ENCODE measurements at places on chromosomes 1 and 21.

DNA sequence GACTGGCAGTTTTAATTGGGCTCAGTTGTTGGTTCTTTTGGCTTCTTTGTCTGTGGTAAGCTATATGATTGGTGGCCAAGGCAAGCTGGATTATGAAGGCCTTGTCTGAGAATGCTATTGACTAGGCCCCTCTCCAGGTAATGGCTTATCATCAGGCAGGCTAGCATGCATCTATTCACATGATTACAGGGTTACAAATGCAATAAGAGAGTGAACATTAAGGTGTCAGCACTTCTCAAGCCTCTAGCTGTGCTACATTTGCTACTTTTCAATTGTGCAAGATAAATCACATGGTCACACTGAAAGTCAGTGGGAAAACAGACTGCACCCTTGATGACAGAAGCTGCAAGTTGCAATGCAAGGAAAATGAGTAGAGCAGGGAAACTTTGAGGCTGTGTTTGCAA is 550.9 kb upstream of the TMPRSS15 start:
- DNase-seq: no peak

- no peak for DNase-seq
Observed at GRCh38 chr1:67843331-67843730, 10.1 kb upstream of the GNG12 start.

- DNase-seq: no peak
Observed at GRCh38 chr21:37905291-37905690, 11.0 kb downstream of the KCNJ6 start.

GRCh38 chr1:193181985-193182384 is 4.4 kb downstream of the B3GALT2 start:
- DNase-seq: no peak

DNA sequence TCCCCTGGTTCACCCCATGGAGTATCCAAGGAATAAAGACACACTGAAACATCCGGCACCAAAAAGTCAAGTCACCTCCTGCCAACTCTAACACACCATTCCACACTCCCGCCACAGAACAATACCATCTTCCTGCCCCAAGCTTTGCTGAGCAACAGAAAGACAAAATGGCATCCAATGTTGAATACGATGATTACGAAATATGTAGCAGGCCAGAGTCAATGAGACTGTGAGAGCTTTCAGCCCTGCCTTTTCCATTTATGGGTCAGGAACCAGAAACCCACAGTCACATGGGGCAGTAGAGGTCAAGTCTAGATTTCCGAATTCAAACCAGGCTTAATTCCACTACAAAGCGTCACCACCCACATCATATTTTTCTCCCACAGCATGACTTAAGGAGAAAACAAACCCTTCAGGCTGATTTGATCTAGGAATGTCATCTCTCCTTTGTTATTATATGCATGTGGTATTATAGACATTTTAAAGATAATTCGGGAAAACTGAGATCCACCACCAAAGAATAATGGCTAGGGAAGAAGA is 249.8 kb downstream of the SETD4 start:
- DNase-seq: no peak

DNA sequence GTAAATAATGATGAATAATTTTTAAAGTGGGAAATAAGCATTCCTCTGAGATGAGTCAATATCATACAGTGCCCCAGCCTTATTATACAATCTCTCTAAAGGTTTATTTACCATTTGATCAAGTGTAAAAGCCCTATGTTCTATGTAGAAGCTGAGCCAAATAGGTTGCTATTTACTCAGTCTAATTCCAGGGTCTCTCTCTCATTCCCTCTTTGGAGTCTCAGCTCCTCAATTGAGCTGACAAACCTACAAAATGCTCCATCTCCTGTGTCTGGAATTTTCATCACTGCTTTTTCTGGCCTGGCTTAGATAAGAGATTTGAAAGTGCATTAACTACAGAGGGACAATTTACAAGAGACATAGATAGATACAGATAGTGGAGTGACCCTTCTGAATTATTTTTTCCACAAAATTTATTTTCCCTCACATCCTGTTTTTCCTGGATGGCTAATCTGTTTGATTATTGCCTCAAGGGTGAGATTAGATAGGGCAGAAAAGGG is 24.8 kb upstream of the USH2A start:
- DNase-seq: no peak

GRCh38 chr1:40944326-40944725 is 35.2 kb upstream of the CTPS1 start:
- no peak for DNase-seq

DNA sequence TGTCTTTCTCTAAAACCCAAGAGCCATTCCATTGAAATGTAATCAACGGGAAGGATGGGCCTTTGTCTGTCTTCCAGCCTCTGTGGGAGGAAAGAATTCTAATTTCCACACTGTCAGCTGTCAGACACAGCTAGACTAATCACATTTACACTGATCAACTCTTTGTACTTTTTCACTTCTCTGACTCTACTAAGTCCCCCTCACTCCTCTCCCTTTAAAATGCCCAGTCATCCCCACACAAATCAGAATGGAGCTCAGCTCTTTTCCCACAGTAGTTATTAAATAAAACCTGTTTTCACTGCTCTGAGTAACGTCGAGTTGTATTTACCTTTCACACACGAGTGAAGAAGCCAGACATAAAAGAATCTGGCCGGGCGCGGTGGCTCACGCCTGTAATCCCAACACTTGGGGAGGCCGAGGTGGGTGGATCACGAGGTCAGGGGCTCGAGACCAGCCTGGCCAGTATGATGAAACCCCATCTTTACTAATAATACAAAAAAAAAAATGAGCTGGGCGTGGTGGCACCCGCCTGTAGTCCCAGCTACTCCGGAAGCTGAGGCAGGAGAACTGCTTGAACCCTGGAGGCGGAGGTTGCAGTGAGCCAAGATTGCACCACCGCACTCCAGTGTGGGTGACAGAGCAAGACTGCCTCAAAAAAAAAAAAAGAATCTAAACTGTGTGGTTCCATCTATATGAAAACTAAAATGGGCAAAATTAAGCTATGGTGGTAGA is 13.3 kb downstream of the ZBTB8OS start:
- no peak for DNase-seq
